ENCODE measurements at places on chromosomes 5 and 9.

DNA sequence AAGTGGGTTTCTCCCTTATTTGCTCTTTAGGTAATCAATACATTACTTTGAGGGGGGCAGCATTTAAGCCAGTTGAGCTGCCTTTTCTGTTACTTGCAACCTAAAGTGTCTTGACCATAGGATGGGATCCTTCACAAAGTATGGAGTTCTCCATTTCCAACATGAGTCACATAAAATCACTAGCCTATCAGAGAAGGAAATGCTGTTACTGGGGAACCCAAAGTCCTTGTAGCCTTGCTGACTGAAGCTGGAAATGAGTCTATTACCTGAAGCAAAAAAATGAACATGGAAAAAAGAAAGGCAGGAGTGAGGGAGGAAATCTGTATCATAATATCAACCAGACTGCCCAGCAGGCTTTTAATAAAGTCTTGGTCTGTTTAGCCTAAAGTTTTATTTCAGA is 42.8 kb upstream of the SLIT3 start:
- no peak for DNase-seq

DNA sequence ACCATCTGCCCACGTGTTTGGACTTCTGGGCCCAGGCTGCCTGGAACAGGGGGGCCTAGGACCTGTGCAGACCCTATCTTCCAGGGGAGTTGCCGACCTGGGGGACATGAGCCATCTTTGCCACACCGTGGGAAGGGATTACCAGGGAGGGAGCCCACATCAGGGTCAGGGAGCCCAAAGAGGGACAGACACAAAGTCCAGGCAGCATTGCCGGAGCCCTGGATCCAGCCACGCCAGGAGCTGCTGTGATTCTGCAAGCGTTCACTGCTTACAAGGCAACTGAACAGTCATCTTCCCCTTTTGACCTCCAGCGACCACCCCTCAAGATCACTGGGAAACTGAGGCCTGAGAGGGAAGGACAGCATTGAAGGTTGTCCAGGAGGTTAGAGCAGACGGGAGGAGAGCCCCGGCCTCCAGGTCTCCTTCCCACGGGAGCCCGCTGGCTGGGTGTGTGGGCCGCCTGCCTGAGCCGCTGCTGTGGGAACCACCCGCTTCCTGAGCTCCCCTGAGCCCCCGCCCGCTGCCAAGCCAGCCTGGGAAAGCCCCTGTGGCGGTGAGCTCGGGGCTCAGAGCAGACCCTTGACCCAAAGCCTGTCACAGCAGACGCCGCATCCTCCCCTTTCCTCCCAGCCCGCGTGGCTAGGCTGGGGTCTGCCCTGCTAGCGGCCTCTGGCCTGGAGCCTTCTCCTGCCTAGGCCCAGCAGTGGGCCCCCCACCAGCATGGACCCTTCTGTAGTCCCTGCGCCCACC is 17.1 kb upstream of the NOTCH1 start:
- no peak for DNase-seq

DNA sequence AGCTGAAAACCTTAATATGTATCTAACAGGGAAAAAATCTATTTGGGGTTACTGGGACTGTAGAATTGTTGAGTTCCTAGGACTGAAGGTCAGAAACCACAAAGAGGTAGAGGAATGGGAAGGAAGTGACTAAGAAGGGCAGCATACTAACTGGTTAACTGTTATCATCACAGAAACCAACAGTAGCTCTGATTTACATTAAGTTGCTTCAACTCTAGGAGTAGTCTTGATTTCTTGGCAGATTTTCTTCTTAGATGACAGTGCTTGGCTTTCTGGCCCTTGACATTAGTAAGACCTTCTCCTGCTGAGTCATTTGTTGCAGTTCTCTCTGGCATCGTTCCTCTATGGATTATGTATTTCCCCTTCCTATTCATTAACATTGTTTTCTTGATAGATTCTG is 116.1 kb upstream of the RASA1 start:
- no peak for DNase-seq

GRCh38 chr5:96783326-96783725 is 24.4 kb downstream of the ERAP1 start:
- no peak for DNase-seq

DNA sequence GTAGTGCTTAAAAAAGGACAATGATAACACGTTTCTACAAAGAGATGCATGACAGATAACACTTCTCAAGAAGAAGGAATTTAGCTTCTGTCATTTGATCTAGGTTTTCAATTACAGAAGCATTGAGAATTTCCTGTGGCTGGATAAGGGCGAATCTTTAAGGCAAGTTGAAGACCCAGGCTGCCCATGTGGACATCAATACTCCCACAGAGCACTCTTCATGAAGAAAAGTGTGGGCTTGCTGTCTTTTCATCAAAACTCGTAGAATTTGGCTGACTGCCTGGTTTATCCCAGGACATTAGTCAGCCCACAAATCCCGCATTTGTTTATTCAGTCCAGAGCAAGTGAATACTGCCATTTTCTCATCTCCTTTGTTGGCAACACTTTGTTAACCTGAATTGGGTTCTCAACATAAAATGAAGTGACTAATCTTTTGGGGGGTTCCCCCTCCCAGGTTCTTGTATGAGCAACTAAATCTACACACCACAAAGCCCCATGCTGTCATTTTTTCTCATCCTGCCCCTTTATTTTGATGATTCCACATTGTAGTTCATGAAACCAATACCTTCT is 43.4 kb upstream of the CDKN2B start:
- DNase-seq, result no peak

DNA sequence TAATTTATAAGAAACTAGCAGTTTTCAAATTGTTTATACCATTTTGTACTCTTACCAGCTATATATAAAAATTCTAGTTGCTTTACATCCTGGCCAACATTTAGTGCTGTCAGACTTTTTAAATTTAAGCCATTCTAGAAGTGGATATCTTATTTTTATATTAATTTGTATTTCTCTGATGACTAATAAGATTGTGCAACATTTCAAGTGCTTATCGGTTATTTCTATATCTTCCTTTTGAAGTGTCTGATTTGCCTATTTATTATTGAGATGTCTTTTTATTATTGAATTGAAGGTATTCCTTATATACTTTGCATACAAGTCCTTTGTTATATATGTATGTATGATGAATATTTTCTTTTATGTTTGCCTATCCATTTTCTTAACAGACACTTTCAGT is 324.0 kb downstream of the ELAVL2 start:
- no peak for DNase-seq

- DNase-seq, result no peak
Measured at GRCh38 chr9:133726401-133727276, 11.5 kb downstream of the SARDH start.

DNA sequence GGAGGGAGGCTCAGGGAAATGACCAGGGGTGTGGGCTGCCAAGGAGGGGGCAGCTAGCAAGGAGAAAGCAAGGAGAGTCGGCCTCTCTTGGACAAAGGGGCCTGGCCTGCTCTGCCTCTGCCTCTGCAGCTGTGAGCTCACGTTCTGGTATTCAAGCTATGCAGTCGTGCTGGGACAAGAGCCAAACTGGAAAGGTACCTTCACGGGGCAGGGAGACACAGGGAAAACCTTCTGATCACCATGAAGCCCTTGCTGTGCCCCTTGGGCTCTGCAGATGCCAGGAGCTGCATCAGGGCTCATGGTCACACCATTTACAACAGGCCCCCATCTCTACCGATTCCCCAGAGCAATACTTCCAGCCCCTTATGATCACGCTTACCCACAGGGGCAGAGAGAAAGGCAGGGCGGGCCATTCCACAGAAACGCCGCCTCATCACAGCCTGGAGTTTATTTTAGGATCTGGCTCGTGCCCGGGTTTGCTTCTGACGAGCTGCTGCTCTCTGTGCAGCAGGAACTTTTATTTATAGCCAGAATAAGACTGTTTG is 63.2 kb downstream of the PRRT1B start:
- peak; percentile 46 for DNase-seq

DNA sequence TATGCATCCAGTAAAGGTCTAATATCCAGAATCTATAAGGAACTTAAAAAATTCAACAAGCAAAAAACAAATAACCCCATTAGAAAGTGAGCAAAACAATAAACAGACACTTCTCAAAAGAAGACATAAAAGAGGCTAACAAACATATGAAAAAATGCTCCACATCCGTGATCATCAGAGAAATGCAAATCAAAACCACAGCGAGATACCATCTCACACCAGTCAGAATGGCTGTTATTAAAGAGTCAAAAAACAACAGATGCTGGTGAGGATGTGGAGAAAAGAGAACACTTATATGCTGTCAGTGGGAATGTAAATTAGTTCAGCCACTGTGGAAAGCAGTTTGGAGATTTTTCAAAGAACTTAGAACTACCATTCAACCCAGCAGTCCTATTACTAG is 86.1 kb downstream of the WWC1 start:
- DNase-seq, result no peak

DNA sequence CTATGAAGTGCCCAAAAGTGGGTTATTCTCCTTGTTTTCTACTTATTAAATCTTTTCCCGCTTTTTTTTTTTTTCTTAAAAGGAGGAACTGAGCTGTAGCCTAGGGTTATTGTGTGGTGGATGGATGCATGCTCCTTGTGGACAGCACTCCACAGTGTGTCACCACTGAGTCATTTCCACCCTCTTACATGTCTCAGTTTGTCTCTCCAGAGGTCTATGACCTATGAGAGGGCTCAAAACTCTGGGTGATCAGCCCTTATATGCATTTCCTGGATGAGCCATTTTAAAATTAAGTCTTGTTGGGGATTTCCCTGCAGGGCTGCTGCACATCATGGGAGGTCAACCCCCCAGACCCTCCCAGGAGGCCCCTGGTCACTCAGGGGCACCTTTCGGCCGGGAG is 102.2 kb upstream of the MOCS2 start:
- DNase-seq, result no peak

DNA sequence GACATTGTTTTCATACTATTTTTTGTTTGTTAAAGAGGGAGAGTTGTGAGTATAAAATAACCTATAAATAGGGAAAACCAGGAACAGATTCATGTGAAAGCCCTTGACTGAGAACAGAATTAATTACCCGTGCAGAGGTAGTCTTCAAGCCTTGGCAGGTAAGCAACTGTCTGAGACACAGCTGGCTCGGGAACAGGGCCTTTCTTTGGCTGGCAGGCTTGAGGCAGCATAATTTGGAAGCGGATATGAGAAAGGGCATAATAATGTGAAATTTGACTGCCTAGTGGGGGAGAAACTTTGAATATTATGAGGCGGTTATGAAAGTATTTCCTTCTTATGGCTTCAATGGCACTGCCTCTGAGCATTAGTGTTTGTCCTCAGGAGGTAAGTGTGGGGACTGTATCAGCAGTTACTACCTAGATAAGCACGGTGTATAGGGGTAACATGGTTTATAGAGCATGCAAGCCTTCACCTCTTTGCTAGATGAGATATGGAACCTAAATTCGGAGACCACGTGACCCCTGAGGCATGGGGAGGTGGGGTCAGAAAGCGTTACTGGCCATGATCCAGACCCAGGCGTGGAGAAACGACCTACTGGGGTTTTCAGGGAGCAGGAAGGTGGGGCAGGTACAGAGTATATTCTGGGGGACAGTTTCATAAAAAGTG is 210.2 kb upstream of the GAS1 start:
- DNase-seq, result no peak

DNA sequence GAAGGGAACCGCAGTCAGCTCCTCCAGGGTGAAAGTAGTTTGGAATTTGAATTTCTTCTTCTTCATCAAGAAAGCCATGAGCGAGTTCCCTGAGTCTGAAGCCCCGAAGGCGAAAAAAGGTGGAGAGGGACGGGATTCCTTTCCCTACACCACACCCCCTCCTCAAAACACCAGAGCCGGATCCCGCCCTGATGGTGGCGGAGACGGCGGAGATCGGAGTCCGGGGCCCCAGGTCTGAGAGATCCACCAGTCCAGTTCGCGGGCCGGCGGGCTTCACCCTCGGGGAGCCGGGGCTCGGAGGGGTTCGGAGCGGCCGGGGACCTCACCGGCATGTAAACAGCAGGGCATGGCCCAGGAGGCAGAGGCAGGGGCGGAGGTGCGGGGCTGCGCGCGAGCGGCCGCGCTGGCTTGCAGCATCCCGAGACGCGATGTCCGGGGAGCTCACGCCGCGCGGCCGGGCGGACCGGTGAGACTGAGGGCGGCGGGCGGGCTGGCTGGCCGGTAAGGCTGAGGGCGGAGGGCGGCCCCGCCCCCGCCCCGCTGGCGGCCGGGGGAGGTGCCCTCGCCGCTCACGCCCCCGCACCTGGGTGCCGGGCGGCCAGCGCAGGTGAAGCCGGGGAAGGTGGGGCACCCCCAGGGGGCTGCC is 606 bp downstream of the EEIG1 start:
- DNase-seq, result no peak

- DNase-seq, result no peak
Measured at GRCh38 chr5:43627028-43627427, 24.0 kb downstream of the NNT start.

- DNase-seq, result no peak
Measured at GRCh38 chr9:126631254-126631653, 17.5 kb downstream of the LMX1B start.

DNA sequence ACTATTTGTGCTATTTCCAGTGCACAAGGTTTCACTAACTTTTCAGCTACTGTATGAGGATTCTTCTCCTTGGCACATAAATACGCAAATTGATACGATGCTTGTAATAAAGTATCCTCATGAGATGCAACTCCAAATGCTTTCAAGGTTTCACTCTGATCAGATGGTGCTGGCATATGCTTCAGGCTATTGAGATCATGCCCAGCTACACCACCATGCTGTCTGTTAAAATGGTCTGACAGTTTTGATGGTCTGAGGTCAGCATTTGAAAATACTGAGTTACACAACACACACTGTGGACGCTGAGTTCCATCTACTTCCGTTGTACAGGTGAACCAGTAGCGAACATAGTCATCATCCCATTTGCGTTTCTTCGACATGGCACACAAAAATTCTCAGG is 4.7 kb downstream of the FAM200C start:
- no peak for DNase-seq

DNA sequence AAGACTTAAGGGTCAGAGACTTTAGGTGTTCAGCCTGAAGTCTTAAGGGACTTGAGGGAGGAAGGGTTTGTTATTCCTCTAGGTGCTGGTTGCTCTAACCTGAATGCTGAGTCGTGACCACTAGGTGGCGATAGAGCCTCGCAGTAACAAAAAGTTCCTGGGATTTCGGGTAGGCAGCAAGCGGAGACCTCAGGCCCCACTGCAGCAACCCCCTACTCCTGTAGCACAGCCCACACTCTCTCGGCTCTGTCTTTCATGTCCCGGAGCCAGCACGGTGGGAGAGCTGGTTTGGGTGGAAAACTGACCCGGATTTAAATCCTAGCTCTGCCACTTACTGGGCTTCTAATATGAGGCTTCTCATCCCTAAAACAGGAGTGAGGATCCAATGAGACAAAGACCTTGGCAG is 100.3 kb upstream of the PANK3 start:
- peak; percentile 66 for DNase-seq

DNA sequence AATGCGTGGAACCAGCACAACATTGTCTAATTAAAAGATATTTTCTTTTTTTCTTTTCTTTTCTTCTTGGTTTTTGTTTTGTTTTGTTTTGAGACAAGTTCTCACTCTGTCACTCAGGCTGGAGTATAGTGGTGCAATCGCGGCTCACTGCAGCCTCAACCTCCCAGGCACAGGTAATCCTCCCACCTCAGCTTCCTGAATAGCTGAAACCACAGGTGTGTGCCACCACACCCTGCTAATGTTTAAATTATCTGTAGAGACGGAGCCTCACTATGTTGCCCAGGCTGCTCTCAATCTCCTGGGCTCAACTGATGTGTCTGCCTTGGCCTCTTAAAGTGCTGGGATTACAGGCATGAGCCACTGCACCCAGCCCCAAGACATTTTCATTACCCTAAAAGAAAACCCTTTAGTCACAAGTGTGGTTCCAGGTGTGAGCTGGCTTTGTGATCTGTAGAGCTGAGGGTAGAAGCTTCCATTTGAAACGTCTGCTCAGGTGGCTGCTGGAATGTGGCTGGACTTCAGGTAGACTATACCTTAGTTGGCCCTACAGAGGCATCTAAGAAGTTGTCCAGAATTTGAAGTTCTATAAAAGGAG is 19.1 kb upstream of the NEK6 start:
- DNase-seq, result no peak

- no peak for DNase-seq
Measured at GRCh38 chr5:121430538-121430937, 421.1 kb upstream of the FTMT start.

All from cerebellar nuclear complex (tissue), 1 donor.